Cerebellum (tissue), 4 donors: ENCODE measurements at places on chromosomes 16 and 17. TPM values are rescaled to one million over a fixed set of nuclear protein-coding genes. Genes with fewer than 3 reads are reported as not detected.

GRCh38 chr16:67963662-67964321 is 4.6 kb downstream of the SLC12A4 start:
- DNase-seq, result peak; percentile 44

- DNase-seq, result peak; percentile 28
These were observed 14.3 kb upstream of the NUBP1 start for GRCh38 chr16:10729104-10730048.

DNA sequence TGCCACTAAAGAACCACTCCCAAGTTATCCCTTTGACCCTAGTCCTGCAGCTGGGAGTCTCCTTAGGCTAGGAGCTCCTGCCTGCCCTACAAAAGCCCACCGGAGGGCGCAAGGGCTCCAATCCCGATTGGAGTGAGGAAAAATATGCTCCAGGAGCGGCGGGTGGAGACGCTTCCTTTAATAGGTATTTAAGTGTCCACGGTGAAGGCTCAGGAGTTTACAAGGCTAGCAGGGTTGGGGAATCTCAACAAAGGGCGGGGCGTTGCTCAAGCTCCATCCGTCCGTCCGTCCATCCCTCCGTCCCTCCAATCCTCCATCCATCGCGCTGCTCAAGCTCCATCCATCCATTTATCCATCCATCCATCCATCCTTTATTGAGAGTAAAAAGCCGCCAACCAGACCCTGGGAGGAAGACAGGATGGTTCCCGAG is 556 bp upstream of the SPNS1 start:
- peak; percentile 61 for DNase-seq

The GPR142 gene
- total RNA-seq, result not detected

DNA sequence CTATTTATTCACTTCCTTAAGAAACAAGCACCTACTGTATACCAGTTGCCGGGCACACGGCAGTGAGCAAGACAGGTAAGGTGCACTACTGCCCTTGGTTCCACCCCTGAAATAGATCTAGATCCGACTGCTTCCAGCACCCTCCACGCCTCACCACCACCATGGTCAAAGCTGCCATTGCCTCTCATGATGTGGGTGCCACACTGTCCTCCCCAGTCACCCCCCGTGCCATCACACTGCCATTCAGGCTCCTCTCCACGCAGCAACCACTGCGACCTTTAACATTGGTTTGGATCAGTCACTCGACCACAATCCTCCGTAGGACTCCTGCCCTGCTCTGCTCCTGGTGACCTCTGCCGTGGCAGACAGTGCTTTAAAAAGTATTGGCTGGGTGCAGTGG is 226.8 kb downstream of the CPPED1 start:
- DNase-seq, result no peak

DNA sequence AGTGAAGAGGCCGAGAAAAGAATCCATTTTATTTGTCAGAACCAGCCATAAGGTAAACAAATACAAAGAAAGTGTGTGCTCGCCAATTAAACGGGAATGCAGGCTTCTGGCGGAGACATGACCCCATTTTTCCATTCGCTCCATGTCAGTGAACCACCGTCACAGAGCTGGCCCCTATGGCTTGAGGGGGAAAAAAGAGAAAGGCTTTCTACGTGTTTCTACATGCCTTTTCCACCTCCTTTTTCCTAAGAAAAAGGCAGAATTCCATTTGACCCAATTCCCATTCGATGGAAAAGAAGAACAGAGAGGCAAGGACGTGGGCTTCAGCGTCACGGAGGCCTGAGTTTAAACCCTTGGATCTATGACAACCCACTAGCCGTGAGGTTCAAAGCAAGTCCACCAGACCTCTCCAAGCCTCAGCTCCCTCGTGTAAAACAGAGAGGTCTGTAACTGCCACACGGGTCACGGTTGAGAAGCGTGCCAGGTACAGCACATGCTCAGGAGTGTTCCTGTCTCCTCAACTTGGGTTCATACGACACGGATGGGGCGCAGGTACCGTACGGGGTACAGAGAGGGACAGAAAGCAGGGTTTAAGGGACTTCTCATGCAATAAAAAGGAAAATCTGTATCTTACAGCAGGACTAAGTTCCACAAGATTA is 91.9 kb downstream of the NXN start:
- no peak for DNase-seq

GRCh38 chr16:50684823-50685461 is 3.8 kb upstream of the SNX20 start:
- no peak for DNase-seq

DNA sequence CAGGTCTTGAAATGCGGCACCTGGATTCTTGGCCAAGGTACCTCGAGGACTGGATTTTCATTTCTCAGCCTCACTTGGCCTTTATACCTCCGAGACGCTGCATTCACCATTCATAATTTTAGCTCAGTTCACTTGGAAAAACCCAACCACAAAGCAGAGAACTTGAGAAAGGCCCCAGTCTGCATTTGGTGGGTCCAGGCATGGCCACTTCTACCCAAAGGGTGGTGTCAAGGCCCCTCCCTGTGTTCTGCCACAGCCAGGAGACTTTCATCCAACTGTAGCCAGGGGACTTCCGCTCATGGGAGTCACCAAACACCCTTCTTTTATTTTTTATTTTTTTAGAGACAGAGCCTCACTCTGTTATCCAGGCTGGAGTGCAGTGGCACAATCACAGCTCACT is 14.7 kb upstream of the TVP23A start:
- no peak for DNase-seq

DNA sequence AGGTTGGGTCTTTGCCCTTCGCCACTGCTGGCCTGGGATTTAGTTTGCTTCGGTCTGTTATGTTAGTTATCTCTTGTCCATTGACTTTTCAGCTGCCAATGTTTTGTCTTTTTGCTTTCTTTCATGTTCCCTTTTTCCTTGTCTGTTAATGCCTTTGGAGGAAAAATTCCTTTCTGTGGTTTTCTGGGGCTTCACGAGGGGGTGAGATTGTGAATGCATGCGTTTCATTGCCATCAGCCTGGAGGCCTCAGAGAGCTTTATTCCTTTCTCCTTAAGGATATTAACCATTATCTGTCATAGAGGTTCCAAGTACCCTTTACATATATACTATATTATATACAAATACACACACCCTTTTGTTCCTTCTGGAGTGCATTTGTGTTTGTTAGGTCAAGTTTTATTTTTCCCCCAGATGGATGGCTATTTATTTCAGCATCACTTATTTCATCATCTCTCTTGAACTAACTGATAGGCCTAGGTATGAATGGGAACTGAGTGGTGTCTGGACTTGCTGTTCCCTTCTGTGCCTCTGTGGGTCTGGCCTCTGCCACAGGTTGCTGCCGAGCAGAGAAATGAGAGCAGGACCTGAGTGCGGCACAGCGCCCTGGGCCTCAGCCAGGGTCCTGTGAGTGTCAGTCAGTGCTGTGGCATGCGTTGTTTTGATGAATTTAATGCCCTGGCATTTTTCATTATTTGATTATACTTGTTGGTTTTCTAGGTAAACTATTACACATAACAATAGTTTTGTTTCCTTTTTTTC is 193.4 kb downstream of the LGALS9B start:
- no peak for DNase-seq

DNA sequence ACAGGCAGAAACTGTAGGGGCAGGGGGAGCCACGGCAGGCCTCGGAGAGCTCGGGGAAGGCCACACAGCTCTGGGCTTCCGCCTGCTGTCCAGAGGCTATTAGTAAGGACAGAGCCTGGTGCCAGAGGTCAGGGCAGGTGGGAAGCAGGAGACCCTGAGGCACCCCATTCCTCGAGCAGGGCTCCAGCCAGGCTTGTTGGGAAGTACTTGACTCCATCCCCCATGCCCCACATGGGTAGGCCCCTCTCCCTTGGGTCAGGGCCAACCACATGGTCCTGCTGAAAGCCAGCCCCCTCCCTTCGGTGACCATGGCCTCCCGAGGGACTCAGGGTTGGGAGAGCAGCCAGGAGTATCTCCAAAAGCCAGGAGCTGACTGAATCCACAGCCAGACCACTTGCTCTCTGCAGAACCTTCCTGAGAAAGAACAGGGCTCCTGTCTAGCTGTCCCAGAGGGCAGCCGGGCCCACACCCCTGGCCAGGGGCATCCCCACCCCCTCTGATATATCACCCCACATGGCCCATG is 17.4 kb upstream of the MPRIP start:
- DNase-seq, result no peak

DNA sequence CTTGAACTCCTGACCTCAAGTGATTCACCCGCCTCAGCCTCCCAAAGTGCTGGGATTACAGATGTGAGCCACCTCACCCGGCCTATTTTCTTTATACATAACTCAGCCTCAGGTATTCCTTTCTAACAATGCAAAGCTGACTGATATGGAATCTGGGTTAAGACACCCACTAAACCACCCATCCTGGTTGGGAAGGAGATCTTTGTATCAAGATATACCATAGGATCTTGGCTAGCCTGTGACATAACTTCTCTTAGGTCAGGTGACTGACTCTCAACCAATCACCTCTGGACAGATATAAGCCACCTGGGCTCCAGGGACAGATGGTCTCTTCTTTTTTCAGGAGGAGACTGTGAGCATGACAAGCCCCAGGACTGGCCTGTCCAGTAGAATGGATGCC is 51.2 kb upstream of the NKD1 start:
- no peak for DNase-seq

- DNase-seq, result no peak
These were observed 28.1 kb downstream of the HSBP1 start for GRCh38 chr16:83835586-83836566.

DNA sequence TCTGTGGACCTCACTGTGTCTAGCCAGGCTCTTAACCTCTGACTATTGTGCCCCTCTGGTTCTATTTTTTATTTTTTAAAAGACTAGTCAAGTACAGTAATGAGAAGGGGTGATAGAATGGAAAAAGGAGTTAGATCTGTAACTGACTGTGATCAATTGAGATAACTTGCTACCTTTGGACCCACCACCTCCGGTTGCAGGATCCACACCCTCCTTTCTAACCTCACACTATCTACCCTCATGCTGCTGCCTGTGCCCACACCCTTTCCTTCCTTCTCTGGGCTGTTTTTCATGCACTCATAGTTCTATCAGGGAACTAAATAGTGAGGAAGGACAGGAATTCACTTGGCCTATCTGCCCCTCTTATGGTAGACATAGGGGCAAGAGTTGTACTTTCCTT is 172.3 kb downstream of the KATNIP start:
- DNase-seq, result no peak

DNA sequence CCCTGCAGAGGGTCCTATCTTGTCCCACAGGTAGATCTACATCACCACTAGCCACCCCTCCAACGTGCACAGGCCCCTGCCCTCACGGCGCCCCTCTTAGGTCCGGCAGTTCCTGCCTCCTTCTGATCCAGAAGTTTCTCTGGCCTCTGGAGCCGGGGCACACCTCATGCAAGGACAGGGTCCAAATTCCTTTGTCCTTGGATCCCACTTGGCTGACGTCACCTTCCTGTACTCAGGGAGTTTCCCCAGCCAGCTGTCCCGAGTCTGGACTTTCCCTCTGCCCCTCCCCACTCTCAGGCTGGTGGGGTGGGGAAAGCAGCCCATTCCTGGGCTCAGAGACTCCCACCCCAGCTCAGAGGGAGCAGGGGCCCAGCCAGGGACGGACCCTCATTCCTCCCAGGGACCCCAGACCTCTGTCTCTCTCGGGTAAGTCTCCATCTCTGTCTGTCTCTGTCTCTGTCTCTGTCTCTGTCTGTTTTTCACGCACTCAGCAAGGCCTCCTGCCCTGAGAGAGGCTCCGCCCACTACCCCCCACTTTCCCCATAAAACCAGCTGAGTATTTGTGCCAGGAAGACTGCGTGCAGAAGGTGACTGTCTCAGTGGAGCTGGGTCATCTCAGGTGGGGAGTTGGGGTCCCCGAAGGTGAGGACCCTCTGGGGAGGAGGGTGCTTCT is at the start of gene IL32:
Gene IL32 (plus strand): TSS at position 572 of the 673 bp plus-strand sequence. CDS start 172 bp downstream, outside the sequence.
- no peak for DNase-seq

GRCh38 chr17:9436630-9437029 is 139.0 kb downstream of the STX8 start:
- no peak for DNase-seq

- no peak for DNase-seq
These were observed 30.1 kb downstream of the PIMREG start for GRCh38 chr17:6474376-6474775.

DNA sequence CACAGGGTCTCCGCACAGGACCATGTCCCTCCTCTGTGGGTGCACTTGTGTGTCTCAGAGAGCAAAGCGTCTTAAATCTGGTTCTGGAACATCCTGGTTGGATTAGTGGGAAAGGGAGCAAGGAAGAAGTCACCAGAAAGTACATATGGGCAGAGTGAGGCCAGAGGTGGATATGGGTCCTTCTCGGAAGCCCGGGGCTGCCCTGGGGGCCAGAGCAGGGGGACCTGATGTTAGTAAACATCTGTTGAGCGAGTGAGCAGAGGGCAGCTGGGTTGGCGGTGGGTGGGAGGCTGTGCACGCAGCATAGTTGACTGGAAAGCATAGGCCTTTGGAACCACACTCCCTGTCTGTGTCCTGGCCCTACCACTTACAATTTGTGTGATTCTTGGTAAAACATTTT is 22.7 kb downstream of the UNC13D start:
- DNase-seq, result no peak

DNA sequence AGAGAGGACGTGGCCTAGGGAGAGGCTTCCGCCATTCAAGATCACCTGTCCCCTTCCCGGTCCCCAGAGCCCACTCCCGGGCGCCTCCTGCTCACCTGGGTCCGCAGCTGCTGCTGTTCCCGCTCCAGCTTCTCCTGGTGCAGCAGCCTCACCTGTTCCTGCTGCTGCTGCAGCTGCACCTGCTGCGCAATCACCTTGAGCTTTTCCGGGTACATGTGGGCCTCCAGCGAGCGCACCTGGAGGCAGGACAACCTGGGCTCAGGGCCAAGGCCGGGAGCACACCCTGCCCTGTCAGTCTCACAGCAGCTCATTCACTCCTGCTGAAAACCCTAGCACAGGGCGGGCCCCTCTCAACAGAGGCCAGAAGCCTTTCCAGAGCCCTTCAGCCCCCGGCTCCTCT is 12.5 kb downstream of the TFAP4 start:
- no peak for DNase-seq

The TM4SF5 gene
- not detected for total RNA-seq
